ENCODE measurements at places on chromosomes 11 and 22.

DNA sequence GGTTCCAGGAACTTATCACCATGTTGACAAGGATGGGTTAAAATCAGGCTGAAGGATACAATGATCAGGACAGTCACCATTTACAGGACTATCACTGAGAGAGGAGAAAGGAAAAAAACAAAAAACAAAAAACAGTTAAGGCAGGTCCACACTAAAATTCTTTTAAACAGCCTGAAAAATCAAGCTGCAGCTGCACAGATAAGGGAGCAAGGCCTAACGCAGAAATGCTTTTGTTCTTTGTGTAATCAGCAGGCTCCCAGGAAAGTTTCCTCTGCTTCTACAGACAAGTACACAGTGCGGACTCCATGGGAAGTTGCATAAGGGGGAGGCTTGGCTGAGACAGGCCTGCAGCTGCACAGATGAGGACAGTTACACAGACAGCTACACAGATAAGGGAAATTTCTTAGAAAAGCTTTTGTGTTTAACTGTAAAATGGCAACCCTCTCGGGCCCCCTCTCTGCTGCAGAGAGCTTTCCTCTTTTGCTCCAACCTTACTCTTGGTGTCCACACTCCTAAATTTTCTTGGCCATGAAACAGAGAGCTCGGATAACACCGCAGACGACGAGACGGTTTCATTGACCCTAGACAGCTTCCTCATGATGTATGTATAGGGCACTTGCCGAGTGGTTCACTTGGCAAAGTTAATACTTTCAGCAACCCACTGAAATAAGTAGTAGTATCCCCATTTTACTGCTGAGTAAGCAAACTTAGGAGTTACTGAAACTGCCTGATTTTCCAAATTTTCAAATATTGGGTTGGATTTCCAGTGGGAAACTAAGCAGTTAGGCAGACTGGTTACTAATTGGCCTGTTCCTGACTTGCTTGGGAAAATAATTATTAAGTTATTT lies 45.5 kb downstream of the PIWIL3 start:
- DNase-seq = no peak

DNA sequence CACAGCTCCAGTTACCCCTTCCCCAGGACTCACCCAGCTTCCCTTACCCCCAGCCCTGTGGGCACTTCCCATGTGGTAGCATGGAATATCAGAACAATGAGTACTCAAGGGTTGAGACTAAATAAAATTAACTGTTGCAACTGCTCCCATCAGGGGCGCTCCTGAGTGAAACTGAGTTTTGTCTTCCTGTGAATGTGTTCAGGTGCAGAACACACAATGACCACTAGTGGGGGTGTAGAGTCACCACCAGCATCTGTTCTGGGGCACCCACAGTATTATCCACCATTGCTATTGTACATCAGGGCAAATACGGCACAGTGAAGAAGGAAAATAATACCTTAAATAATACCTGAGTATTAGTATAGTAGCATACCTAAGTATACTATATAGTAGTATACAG lies 689.7 kb downstream of the TBC1D22A start:
- DNase-seq = peak; percentile 9

GRCh38 chr11:73402834-73403185 lies 26.6 kb downstream of the RELT start:
- DNase-seq = no peak

DNA sequence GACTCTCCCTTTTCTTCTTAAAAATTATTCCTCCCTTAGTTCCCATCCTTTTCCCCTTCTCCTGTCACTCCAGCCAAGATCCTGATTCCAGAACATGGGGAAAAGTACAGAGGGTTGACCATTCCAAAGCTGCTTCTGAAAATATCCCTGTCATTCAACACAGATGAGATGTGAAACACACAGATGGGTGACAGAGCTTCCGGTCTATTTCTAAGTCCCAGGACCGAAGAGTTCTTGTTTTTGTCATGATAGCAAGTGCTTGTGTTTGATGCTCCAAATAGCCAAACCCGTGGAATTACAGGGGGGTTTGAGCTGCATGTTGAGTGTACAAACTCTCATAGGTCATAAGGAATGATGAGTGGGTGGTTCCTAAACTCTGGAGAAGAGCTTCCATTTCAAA lies 57.9 kb downstream of the PARVA start:
- no peak for DNase-seq

GRCh38 chr11:114181195-114181594 lies 115.0 kb upstream of the NNMT start:
- no peak for DNase-seq

GRCh38 chr22:22934543-22935055 lies 47.0 kb downstream of the IGLL5 start:
- DNase-seq = no peak

- DNase-seq = no peak
These were observed 88.8 kb downstream of the AMBRA1 start for GRCh38 chr11:46504817-46505613.

GRCh38 chr11:109329716-109330115 lies 92.3 kb upstream of the C11orf87 start:
- DNase-seq = no peak

DNA sequence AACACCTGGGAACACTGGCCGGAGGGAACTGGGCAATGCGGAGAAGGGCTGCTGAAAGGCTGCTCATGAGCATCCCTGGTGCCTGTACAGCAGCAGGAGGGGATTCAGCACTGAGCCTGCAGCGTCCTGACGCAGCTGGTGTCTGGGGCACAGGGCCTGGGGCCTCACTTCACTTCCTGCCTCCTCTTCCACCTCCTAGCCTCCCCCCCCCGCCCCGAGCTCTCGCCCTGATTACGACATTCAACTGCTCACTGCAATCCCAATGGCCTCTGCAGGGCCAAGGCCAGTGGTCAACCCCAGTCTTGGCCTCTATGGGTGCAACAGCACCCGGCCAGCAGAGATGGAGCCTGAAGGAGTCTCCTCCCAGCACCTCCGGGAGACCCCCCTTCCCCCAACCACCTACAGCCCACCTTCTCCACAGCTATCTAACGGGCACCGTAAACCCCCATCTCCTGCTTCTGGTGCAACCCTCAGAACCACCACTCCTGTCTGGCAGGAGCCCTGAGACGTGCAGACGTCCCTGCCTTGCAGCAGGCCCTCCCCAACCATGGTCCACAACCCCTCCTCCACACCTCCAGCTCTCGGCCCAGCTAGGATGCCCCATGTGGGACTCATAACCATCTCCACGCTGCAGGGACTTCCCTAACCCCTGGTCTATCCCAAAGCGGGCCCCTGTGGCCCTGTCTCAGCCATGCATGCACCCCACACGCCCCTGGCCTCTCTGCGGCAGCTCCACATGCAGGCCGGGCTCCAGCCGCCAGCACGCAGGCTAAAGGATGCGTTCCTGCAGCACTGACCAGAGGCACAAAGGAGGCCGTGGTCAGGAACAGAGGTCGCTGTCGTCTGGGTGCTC lies 38.2 kb downstream of the BRD1 start:
- DNase-seq = no peak

GRCh38 chr11:70420496-70420895 lies 22.2 kb downstream of the CTTN start:
- no peak for DNase-seq

GRCh38 chr22:25039754-25040153 lies 87.2 kb downstream of the KIAA1671 start:
- DNase-seq = no peak

- no peak for DNase-seq
These were observed 1025.1 kb downstream of the BRD1 start for GRCh38 chr22:48802576-48802975.

DNA sequence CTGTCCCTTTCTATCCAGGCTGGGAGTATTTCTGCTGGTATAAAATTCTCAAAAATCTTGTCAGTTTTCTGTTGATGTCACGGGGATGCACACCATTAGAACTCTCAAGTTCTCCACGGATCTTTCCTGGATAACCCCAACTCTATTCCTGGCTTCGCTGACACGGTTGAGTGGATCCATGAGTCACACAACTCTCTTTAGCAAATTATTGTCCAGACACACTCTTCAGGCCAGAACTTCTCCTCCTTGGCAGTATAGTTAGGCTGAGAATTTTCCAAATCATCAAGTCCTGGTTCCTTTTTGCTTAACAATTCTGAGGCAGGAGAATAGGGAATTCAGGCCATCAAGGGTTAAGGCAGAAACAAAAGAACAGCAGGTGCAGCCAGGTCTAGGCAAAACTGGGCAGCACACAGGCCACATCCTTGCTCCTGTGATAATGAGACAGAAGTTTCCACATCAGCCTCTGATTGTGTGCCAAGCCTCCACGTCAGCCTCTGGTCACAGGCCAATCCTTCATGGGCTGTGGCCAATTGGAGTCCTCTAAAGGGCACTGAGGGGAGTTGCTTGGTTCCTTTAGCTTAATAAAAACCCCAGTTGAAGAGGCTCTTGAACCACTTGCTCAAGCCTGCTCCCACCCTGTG lies 5.7 kb upstream of the ACAT1 start:
- peak; percentile 93 for DNase-seq

DNA sequence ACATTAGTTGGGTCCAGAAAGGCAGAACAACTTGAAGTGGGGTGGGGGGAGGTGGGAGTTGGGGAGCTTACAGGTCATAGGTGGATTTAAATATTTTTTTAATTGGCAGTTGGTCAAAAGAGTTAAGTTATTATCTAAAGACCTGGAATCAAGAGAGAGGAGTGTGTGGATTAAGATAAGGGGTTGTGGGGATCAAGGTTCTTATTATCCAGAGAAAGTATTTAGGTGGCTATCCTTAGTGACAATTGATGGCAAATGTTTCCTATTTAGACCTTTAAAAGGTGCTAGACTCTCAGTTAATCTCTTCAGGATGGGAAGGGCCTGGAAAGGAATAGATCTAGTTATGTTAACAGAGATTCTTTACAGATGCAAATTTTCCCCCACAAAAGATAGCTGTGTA lies 120.7 kb upstream of the OR9Q1 start:
- no peak for DNase-seq

- DNase-seq = no peak
These were observed 152.8 kb upstream of the NTM start for GRCh38 chr11:131217313-131218310.

- DNase-seq = peak; percentile 62
These were observed 16.4 kb upstream of the KAT5 start for GRCh38 chr11:65695459-65696241.

DNA sequence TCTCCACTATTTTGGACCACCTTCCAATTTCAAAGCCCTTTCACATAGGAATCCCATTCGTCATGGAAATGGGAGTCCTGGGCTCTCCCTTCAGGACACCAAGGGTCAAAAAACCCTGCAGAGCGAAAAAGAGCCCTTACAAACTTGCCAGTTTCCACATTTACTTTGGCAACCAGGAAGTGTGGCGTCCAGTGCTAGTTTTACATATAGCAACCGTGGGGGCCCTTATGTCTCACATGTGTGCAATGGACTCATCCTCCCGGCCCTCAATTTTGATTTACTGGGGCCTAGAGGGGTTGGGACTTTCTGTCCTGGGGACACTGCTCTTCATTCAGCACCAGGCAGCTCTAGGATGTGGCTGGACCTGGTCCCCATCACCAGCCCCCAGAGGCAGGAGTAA lies 33.7 kb downstream of the DAGLA start:
- DNase-seq = no peak

DNA sequence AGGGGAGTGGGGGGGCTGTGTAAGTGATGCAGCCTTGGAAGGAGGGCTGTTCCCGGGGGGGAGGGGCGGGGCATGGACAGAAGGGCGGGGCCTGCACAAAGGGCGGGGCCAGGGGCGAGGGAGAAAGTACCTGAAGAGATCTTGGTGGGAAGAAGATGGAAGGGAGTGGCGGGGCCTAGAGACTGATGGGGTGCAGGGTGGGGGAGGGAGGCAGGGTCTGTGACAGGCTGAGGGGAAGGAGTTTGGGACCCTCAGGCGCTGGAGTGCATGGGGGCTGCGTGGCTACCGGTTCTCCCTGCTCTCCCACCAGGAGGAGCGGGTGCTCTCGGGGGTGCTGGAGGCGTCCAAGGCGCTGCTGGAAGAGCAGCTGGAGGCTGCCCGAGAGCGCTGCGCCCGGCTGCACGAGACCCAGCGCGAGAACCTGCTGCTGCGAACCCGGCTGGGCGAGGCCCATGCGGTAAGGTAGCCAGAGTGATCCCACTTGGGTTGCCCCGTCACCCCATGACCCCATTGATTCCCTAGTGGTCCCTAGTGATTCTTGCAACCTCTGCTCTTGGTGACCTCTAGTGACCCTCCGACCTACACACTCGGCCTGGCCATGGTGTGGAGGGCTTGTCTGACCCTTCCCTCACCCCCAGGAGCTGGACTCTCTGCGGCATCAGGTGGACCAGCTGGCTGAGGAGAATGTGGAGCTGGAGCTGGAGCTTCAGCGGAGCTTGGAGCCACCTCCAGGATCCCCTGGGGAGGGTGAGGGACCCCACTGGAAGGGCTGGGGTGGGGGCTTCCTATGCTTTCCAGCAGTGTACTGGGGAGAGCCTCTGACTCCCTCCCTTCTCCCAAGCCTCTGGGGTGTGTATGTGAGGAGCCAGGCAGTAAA lies 3.1 kb downstream of the CCDC88B start:
- no peak for DNase-seq

DNA sequence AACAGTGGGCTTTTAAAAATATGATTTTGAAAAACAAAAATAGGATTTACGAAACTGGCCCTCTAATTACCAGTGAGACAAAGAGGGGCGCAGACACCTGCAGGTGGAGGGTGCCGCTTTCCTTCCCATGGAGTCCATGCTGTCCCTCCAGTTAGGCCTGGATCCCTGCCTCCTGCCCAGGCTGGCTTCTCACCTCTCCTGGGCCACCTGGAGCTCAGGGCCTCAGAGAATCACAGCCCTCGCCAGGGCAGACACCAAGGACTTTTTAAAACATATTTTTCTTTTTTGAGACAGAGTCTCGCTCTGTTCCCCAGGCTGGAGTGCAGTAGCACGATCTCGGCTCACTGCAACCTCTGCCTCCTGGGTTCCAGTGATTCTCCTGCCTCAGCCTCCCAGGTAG lies 1437.2 kb downstream of the TBC1D22A start:
- no peak for DNase-seq

GRCh38 chr11:129694538-129694937 lies 121.1 kb upstream of the TMEM45B start:
- DNase-seq = no peak

GRCh38 chr11:117204283-117205080 lies 5.3 kb downstream of the TAGLN start:
- DNase-seq = no peak

GRCh38 chr11:10371926-10372641 lies 67.2 kb downstream of the ADM start:
- no peak for DNase-seq

GRCh38 chr11:127057126-127057525 lies 56.6 kb upstream of the KIRREL3 start:
- no peak for DNase-seq

GRCh38 chr11:47587723-47588326 lies 1.3 kb downstream of the FAM180B start:
- no peak for DNase-seq

- DNase-seq = no peak
These were observed 26.8 kb downstream of the RNF141 start for GRCh38 chr11:10514202-10514601.

GRCh38 chr22:19223110-19223509 lies 44.6 kb upstream of the SLC25A1 start:
- no peak for DNase-seq

DNA sequence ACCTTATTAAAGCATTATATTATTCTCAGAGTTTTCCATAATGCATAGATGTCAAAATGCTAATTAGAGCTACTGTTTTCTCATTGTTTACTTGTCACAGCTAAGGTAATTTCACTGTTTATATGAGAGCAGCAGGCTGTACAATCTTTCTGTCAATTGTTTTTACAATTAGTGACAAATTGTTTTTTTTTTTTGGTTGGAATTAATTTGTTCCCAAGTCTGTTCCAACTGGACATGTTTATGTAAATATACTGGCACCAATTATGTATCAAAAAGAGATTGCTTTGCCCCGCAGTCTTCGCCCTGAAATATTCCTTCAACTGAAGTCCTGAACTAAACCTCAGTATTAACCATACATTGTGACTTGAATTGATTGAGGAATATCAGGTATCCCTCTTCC lies 72.3 kb upstream of the GRIA4 start:
- no peak for DNase-seq

- no peak for DNase-seq
These were observed 266.7 kb downstream of the OPCML start for GRCh38 chr11:133265530-133266035.
